Activated CD4-positive, CD25-positive, alpha-beta regulatory T cell (primary cell): ENCODE measurements at places on chromosomes 16 and 17.

DNA sequence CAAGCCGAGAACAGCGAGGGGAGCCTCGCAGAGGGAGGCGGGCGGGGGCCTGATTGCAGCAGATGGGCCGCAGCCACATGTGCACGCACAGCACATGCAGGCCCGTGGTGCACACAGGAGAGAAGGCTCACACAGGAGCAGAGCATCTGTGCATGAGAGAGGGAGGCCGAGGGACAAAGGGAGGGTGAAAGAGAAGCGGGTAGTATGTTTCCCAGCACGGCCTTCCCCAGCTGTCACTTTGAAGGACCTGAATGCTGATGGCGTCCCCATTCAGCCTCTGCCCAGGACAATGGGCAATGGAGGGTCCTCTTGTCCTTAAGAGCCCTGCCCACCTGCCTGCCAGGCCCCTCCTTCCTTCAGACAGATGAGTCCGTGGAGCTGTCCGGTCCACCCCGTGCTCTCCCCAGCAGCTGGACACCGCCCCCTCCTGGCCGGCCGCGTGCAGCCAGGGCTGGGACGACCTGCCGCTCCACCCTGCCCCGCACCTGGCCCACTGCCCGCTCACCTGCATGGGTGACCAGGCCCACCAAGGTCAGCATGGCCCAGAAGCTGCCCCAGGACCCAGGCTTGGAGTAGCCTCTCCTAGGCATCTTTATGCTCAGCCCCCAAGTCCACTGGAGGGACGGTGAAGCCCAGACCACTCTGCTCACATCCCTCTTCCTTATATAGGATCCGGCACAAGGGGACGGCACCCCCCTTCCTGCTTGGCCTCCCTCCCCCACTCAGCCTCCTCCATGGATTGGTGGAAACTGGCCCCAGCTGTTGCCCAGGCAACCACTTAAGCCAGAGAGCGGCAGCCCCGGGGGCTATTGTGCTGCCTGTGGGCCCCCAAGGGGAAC is at the start of gene BTBD17:
Gene BTBD17 (minus strand): TSS at position 639 of the 839 bp plus-strand sequence. CDS start 49 bp downstream, at position 590.
- DNase-seq, result peak; percentile 22

DNA sequence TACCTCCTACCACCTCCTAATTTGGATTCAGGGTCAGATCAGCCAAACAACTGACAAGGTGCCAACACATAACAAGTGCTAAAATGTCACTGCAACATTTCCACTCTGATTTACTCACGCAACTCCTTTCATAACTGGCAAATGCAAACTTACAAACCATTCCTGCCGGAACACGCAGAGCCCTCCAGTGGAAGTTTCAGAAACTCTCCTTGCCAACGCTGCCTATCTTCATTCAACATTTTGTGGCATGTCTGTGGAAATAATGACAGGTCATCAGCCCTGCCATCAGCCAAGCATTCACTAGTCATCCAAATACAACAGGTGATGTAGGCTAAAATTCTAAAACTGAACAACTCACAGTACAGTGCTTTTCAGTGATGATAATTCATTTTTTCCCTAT is 37.7 kb upstream of the OR3A1 start:
- DNase-seq, result no peak

- no peak for DNase-seq
Observed at GRCh38 chr17:17372856-17373520, 69.8 kb downstream of the NT5M start.

- no peak for DNase-seq
Observed at GRCh38 chr16:5042574-5043171, 8.9 kb upstream of the NAGPA start.

DNA sequence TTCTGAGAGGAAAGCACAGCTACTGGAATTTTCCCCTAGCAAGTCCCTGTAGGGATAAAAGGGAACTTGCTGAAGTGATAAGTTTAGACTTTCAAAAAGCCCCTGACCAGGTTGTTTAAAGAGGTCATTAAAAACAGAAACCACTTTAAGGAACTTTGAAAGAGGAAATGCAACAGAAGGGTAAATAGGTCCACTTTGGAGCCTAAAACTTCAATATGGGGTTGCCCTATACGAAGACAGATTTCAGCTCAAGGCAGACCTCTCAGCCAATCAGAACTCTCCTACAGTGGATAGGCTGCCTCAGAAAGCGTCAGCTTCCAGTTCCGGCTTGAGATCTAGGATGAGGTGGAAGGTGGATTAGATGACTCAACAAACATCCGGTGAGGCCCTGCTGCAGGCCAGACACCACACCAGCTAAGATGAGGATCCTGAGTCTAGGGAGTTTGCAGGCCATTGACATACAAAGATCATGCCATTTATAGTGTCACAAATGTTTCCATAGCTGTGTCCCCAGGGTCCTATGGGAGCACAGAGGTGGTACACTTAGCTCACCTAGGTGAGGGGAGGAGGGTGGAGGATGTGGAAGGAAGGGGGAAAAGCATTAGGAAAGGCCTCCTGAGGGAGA is 7.9 kb upstream of the MFSD6L start:
- no peak for DNase-seq

- no peak for DNase-seq
Observed at GRCh38 chr16:22278441-22279230, 18.6 kb upstream of the POLR3E start.

DNA sequence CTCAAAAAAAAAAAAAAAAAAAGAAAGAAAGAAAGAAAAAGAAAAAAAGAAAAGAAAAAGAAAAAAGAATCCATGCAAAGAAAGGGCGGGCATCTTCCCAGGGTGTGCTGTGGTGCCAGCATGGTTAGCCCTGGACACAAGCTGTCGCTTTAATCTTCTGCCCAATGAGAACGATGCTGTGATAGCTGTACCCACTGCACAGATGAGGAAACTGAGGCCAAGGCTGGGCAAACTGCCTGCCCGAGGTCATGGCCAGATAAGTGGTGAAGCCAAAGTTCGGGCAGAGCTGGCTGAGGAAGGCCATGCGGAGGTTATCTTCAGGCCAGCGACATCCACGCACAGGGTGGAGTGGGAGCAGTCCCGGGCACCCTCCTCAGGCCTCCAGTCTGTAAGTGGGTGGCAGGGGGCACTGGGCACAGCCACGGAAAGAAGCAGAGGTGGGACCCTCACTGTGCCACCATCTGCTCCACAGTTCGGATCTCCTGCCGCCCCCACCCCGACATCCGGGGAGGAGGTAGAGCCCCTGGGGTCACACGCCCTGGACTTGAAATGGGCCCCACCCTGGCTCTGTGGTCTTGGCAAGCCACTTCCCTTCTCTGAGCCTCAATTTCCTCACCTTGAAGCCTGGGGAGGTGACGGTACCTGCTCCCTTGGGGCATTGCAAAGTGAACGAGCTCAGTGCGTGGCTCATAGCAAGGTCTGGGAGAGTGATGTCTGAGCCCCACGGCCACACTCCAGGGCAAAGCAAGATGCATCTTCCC is 6.5 kb downstream of the FBXL16 start:
- no peak for DNase-seq

DNA sequence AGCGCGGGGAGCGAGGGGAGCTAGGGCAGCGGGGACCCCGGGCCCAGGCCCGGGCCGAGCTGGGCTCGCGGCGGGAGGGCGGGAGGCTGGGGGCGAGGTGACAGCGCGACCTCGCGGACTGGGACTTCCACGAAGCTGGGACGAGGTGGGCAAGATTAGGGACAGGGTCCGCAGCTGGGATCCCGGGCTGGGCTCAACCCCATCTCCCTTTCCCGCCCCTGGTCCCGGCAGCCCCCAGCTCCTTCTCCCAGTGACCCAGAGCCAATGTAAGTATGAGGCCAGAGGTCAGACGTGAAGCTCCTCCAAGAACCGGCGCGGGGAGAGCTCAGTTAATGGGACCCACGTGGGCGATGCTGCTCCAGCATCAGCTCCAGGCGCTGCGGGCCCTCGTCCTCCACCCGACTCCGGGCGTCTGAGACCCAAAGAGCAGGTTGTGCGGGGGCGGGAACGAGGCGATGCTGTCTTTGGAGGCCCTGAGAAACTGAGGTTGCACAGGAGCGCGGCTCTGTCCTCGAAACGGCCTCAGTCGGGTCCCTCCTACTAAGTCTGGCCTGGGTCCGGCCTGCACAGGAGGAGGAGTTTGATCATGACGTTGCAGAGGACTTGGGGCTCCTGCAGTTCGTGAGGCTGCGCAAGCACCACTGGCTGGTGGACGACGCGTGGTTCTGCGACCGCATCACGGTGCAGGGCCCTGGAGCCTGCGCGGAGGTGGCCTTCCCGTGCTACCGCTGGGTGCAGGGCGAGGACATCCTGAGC is 585 bp downstream of the ALOX12 start:
- no peak for DNase-seq

DNA sequence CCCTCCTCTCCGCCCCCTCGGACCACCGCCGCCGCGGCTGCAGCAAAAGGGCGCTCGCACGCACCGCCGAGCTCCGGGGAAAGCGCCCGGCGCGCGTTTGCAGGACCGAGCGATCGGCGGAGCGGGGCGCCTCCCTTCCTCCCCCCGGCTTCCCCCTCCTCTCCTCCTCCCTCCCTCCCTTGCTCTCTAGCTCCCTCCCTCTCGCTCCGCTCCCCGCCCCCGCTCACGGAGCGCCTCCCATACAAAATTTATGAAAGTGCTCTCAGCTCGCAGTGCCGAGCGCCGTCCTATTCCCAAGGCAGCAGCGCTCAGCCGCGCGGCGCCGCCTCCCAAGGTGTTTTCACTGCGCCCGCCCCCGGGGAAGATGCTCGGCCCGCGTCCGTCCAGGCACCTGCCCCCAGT is at the start of gene RTN4RL1:
Gene RTN4RL1 (minus strand): TSS at position 115 of the 402 bp plus-strand sequence. CDS start 469 bp downstream, outside the sequence.
- peak; percentile 42 for DNase-seq
